Mucosa of descending colon (tissue), 3 donors: ENCODE measurements at places on chromosomes 1 and 21. TPM values are rescaled to one million over a fixed set of nuclear protein-coding genes. Genes with fewer than 3 reads are reported as not detected.

Gene MEX3A
- total RNA-seq = 0.66 TPM

- no peak for DNase-seq
These were observed 21.8 kb downstream of the PSMB2 start for GRCh38 chr1:35619237-35620121.

Gene WNT2B
- 6.7 TPM for total RNA-seq

Gene CDC42BPA
- total RNA-seq = 32.6 TPM

GRCh38 chr1:65459397-65459768 lies 38.9 kb downstream of the LEPR start:
- DNase-seq = no peak

DNA sequence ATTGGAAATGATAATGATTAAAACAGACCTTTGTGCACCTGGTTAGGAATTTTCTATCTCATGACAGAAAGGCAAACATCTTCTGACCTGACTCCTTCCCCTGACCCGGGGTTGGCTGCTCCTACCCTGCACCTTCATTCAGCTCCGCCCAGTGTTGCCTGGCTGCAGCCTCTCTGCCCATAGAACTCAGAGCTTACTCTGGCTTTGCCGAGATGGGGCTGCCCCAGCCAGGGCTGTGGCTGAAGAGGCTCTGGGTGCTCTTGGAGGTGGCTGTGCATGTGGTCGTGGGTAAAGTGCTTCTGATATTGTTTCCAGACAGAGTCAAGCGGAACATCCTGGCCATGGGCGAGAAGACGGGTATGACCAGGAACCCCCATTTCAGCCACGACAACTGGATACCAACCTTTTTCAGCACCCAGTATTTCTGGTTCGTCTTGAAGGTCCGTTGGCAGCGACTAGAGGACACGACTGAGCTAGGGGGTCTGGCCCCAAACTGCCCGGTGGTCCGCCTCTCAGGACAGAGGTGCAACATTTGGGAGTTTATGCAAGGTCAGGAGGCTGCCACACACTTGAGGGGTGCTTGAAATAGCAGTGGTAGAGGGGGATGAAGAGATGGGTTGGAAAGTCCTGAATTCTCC lies at the start of gene DIO1:
TSS of gene DIO1 (plus strand) at position 189 of the 638 bp plus-strand sequence. CDS start at position 213, 24 bp downstream.
- DNase-seq = peak; percentile 45

GRCh38 chr1:153612755-153613331 lies at the start of gene S100A16:
TSS of gene S100A16 (minus strand) at chr1:153613137. CDS start at chr1:153608151, 4,986 bp downstream.
- DNase-seq = peak; percentile 94

- DNase-seq = no peak
These were observed 2.2 kb downstream of the NRIP1 start for GRCh38 chr21:15062606-15062965.

- DNase-seq = no peak
These were observed 269.7 kb downstream of the LMO4 start for GRCh38 chr1:87598429-87598828.

Gene ZNF670
- total RNA-seq = 3.4 TPM

GRCh38 chr21:14538483-14538882 lies 7.6 kb downstream of the SAMSN1 start:
- DNase-seq = no peak

Gene KCND3
- total RNA-seq = 5.5 TPM

Gene PRR9
- total RNA-seq = not detected

Gene CACNA1S
- not detected for total RNA-seq

GRCh38 chr1:202745323-202745888 lies 35.2 kb upstream of the SYT2 start:
- no peak for DNase-seq

DNA sequence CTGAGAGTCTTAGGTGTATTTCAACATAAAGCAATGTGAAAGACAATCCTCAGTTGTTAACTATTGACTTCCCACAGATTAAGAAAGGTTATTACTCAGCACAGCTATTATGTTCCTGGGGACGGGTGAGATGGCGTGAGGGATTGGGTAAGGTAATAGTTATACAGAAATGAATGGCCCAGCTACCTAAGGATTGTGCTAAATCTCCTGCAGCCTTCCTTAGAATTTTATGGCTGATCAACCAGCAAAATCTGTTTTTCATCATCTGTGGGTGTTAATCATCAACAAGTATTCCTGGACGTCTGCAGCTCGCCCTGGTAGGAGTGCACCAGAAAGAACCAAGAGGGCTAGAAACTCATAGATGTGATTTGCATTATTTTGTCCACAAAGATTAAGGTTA lies 146.0 kb upstream of the IVNS1ABP start:
- no peak for DNase-seq
